ENCODE measurements at places on chromosomes 16 and 17.

- DNase-seq, result no peak
Measured at GRCh38 chr16:71402007-71402406, 39.8 kb downstream of the TLE7 start.

DNA sequence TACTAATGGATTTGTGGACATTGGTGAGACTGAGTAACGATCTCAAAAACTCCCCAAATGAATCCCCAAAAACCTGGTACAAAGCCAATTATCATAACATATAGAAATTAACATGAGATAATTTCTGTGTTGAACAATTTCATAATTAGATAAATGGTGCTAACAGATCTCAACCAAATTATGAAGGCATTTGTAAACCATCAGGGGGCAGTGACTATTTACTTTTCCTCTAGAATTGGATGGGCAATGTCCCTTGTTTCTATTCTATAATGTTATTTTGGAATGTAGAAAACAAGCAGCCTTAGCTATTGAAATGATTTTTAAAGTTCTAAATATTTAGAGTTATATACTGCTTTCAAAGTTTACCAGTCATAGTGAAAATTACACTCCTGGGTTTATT lies 57.8 kb downstream of the MYH10 start:
- no peak for DNase-seq

DNA sequence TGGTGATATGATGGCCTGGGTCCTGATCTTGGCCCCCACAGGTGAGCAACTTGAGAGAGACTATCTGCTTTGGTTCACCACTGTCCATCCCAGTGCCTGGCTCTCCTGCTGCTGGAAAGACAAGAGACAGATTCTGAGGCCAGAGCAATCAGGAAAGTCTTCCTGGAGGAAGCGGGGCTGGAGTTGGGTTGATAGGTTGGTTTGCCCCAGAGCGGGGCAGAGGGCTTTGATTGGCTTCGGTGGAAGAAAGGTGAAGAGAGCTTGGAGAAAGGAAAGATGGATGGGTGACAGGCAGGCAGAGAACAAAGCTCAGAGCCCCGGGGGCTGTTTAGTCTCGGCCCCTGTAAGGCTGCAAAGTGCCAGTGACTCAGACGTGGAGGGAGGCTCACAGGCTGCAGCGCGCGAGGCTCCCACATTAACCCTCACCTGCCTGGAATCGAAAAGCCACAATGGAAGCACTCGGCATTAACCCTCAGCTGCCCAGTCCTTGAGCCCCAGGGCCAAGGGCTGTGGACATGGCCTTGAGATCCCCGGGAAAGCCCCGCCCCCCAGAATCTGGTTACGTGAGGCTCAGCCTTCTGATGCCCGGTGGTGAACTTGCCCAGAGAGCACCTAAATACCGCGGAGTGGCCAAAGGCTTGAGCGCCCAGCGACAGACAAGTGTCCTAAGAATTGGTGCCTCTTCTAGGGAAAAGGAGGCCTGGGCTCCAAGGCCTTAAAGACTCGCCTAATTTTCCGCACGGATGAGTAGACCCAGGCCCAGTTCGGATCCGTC lies 996 bp upstream of the CPNE2 start:
- peak; percentile 73 for DNase-seq

DNA sequence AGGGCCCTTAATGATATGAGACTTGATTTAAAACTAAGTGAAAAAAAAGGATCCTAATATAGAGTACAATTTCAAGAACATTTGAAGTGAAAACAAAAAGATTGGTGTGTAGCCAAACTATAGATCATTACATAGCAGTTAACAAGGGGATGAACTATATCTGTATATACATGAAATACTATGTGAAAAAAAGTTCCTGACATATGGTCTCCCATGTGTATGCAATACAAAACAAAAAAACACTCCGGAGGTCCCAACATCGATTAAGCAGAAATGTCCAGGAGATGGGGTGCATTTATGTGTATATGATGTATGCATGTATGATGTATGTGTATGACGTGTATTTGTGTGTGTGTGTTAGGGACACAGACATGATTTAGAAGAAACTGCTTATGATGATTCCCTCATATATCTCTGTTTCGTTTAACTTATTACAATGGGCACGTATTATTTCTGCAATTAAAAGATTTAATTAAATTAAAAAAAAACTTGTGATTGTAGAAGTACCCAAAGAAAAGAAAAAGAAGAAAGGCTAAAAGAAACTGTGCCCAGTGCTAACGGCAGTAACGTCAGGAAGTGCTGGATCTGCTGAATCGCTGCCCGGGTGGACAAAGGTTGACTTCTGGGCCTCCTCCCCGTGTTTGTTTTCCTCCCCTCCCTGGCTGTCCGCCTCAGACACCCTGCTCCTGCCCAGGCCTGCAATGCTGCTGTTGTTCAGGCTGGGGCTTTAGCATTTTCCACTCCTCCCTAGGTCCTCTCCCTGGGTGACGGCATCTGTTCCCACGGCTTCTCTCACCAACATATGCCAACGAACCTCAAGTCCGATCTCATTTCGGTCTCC lies 36.9 kb downstream of the TBX4 start:
- no peak for DNase-seq

DNA sequence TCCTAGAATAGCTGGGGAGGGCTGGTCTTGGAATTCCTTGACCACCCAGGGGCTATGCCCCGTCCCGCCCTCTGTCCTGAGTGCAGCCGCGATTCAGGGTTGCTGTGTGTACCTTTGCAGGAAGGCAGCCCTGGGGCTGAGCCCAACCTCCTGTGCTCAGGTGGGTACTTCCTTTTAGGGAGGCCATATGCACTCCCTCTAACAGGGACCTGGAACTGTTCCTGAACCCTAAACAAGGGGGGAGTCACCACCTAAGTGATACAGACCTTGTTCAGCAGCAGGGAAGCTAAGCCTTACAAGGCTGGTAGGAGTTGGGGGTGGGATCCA lies 24.6 kb downstream of the LLGL2 start:
- DNase-seq, result no peak

DNA sequence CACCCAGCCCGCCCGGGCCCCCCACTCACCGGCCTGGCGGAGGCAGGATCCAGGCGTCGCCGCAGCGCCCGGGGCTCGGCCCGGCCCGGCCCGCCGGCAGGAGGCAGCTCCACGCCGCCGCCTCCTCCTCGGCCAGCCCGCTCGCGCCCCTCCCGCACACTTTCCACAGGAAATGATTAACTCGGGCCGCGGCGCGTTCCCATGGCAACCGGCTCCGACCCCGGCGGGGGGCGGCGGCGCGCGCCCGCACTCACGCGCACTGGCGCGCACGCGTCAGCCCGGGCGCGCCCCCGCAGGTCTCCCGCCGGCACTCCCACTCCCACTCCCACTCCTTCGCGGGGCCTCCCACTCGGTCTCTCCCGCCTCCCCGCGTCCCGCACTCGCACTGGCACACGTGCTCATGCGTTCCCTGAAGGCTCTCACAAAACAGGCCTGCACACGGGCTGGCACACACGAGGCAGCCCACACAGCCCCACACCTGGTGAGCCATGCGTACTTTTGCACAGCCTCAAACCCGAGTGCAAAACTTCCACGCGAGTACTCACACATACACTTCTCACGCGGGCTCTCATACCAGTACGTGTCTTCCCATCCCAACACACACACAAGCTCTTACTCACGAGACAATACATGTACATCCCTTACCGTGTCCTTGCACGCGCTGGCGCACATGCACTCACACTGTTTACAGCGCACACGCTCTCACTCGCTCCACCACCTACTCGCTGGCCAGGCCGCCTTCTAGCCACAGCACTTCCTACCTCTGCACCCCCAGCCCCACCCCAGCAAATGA lies at the start of gene KIFC3:
TSS of gene KIFC3 (minus strand) at position 151 of the 793 bp plus-strand sequence. CDS start 4,248 bp downstream, outside the sequence.
- DNase-seq, result peak; percentile 90

- DNase-seq, result no peak
Measured at GRCh38 chr17:74157366-74157765, 46.1 kb upstream of the RPL38 start.
